ENCODE measurements at places on chromosomes 4 and X. TPM values are rescaled to one million over a fixed set of nuclear protein-coding genes. Genes with fewer than 3 reads are reported as not detected.

The OGT gene
- polyA plus RNA-seq = 77.0 TPM

The SMIM10L2A gene
- 0.15 TPM for polyA plus RNA-seq

The ARHGAP24 gene
- 1.4 TPM for polyA plus RNA-seq

The NEXMIF gene
- polyA plus RNA-seq = not detected

The SLC10A7 gene
- 3.3 TPM for polyA plus RNA-seq

The ATP11C gene
- polyA plus RNA-seq = 23.5 TPM

The HTN1 gene
- polyA plus RNA-seq = not detected

The CENPVL2 gene
- polyA plus RNA-seq = 0.03 TPM

The HOPX gene
- polyA plus RNA-seq = 0.08 TPM

The HS3ST1 gene
- not detected for polyA plus RNA-seq

DNA sequence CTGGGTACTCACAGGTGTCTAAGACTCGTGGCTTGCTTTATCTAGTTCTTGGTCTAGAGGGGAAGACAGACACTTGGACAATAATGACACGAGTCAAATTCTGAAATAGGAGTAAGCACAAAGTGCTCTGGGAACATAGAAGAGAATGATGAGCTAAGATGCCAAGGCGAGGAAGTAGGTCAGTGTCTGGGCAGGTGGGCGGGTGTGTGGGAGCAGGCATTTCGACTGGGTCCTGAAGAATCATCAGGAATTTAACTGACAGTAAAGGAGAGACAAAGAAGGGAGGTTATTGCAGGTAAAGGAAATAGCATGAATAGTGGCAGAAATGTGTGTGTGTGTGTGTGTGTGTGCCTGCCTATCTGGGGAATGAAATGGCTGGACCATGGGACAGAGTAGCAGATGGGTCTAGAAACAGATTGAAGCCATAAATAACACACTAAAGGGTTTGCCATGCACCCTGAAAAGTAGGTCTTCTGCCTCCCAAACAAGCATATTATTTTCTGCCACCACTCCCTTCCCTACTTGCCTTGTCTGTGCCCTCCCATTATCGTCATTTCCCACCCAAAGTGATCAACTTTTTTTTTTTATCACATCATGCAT, 58.4 kb upstream of the SLC25A43 start:
- DNase-seq = no peak
- peaks cover 26% of the 10 kb centered on the region for H3K27me3 ChIP-seq
- no peaks in the 10 kb centered on the region for H3K36me3 ChIP-seq
- H3K4me1 ChIP-seq = no peaks in the 10 kb centered on the region

DNA sequence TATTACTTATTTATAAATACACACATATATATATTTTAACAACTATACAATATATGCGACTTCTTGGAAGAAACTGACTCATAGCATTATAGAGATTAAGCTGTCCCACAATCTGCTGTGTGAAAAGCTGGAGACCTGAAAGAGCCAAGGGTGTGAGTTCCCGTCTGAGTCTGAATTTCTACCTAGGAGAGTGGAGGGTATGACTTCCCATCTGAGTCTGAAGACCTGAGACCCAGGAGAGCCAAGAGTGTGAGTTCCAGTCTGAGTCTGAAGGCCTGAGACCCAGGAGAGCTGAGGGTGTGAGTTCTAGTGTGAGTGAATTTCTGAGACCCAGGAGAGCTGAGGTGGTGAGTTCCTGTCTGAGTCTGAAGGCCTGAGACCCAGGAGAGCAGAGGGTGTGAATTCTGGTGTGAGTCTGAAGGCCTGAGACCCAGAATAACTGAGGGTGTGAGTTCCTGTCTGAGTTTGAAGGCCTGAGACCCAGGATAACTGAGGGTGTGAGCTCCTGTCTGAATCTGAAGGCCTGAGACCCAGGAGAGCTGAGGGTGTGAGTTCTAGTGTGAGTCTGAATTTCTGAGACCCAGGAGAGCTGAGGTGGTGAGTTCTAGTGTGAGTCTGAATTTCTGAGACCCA, 8.9 kb upstream of the P2RY8 start:
- no peaks in the 10 kb centered on the region for H3K36me3 ChIP-seq
- no peak overlapping the region for H3K27ac ChIP-seq
- no peak overlapping the region for H3K4me3 ChIP-seq
- no peak for DNase-seq
- H3K27me3 ChIP-seq = no peaks in the 10 kb centered on the region

DNA sequence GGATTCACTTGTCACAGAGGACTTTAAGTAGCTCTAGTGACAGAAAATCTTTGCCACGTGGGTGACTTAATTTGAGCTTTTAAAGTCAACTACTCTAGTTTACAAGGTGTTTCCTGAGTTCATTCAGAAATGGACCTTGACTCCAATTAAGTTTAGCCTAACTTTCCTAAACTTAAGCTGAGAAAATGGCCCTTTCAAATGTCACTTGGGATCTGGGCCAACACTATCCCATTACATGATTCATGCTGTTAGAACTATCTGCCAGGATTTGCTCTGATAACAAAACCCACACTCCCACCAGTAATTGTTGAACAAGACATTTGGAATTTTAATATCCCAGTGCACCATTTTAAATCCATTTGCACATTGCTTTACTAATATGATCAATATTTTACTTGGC, 40.8 kb downstream of the C4orf46 start:
- no peaks in the 10 kb centered on the region for H3K4me1 ChIP-seq
- DNase-seq = no peak
- no peak overlapping the region for H3K4me3 ChIP-seq

GRCh38 chrX:79170476-79171035, 26.1 kb downstream of the GPR174 start:
- no peaks in the 10 kb centered on the region for H3K27me3 ChIP-seq
- no peak overlapping the region for H3K27ac ChIP-seq
- H3K4me1 ChIP-seq = no peaks in the 10 kb centered on the region
- no peak overlapping the region for H3K4me3 ChIP-seq

GRCh38 chr4:72951147-72951546, 118.4 kb downstream of the COX18 start:
- H3K36me3 ChIP-seq = no peaks in the 10 kb centered on the region
- no peak overlapping the region for H3K4me3 ChIP-seq
- no peaks in the 10 kb centered on the region for H3K27me3 ChIP-seq
- no peak for DNase-seq
- no peaks in the 10 kb centered on the region for H3K4me1 ChIP-seq

GRCh38 chrX:12887141-12887540, 19.3 kb upstream of the TLR8 start:
- peaks cover 16% of the 10 kb centered on the region for H3K27me3 ChIP-seq
- DNase-seq = no peak
- no peaks in the 10 kb centered on the region for H3K4me1 ChIP-seq
- H3K36me3 ChIP-seq = no peaks in the 10 kb centered on the region

DNA sequence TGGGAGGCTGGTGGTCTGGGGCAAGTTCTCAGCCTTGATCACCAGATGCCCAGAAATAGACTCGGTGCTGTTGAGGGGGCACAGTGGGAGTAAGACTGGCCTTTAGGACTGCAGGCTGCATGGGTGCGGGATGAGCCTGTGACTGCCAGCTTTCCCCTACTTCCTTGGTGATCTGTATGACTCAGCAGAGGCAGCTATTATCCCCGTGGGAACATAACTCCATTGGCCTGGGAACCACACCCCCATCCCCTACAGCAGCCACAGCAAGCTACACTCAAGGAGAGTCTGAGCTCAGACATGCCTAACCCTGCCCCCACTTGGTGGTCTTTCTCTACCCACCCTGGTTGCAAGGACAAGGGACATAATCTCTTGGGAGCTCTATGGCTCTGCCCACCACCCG, 20.6 kb downstream of the CLIC2 start:
- H3K4me1 ChIP-seq = no peaks in the 10 kb centered on the region
- no peak overlapping the region for H3K4me3 ChIP-seq
- no peak overlapping the region for H3K27ac ChIP-seq
- no peaks in the 10 kb centered on the region for H3K27me3 ChIP-seq
- DNase-seq = no peak
